ENCODE measurements at places on chromosomes 3 and 15.
A peak's percentile ranks its signal among the peaks of the same experiment; 100 is the strongest.

- DNase-seq: peak; percentile 19
Measured at GRCh38 chr15:92693691-92694331, 38.2 kb upstream of the FAM174B start.

DNA sequence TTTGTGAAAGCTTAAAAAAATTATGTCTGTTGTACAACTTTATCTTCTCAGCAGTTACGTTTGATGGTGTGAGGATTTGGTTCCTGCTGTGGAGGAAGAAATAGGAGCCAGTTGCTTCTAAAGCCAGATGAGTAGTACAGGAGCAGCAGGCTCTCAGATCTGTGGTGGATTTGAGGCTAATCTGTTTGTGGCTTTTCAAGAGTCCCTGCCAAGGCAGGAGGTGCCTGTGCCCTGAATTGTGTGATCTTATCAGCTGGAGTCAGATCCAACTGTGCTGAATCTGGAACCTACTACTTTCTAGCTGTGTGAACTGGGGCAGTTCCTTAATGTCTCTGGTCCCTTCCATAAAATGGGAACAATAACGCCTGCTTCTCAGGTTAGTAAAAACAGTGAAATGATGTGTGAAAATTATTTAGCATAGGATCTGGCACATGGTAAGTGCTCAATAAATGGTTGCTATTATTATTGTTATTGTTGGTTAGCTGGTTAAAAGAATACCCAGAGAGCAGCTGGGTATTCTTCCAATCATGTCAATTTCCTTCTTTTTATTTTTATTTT lies 7.7 kb downstream of the CLDN11 start:
- DNase-seq: no peak

- DNase-seq: no peak
Measured at GRCh38 chr3:44987332-44987731, 11.3 kb downstream of the EXOSC7 start.

DNA sequence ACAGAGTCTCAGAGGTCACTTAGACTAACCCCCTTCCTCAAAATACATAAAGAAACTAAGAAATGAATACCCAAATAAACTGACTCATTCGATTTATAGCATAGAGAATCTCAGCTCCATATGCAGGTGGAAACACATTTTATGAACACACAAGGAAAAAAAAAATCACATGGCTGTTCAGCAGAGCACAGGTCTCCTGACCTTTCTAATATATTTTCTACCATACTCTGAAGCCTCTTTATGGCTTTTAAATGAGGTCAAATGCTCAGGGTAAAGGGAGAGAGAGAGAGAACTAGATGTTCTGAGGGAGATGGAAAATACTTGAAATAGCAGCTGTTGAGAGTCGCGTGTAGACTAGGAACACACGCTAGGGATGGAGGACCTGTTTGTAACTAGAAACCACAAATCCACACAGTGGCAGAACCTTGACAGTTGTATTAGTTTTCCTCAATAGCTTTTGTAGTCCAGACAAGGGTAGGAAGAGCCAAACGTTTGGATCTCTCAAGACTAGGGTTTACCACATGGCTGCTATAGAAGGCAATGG lies 165.3 kb downstream of the FMN1 start:
- no peak for DNase-seq

GRCh38 chr3:71488391-71488809 lies 95.1 kb downstream of the FOXP1 start:
- no peak for DNase-seq

GRCh38 chr3:36147934-36148558 lies 232.3 kb upstream of the STAC start:
- no peak for DNase-seq

DNA sequence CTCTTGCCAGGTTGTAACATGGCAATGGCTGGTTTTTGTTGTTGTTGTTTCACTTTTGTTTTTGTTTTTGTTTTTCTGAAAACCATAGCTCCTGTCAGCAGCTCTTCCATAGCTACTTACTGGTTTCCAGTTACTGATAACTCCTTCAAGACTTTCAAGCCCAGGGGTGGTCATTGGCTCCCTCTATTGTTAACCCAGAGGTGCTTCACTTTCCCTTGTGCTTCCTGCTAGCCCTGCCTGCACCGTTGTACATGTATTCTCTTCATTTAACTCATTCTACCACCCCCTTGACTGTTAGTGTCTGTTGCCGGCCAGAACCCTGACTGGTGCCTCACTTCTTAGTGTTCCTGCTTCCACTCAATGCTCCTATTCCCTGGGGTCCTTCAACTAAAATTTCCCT lies 4.2 kb upstream of the TRAT1 start:
- DNase-seq: no peak

DNA sequence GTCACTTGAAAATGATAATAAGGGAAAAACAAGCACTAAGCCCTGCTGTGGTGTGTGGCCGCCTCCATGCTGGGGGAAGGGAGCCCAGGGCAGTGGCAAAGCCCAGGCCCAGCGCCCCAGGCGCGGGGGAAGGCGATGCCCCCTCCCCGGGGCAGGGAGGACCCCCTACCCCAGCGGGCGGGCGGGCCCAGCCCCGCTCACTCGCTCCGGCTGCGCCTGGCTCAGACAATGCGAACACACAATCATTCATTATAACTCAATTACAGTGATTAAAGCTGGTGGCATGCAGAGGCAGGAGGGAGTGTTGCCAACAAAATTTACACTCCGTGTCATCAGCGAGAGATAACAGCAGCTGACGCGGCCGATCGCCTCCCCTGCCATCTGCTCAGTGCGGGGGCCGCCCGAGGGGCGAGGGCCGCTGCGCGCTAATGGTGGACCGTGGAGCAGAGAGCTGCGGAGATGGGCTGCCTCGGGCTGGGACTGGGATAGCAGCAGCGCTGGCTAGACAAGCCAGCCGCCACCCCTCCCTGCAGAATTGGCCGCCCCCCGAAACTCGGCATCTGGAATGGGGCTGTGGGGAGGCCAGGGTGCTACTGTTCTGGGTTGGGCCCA lies 64.1 kb downstream of the TLE3 start:
- DNase-seq: no peak

GRCh38 chr3:160455846-160456245 lies 6.3 kb upstream of the TRIM59 start:
- DNase-seq: no peak

DNA sequence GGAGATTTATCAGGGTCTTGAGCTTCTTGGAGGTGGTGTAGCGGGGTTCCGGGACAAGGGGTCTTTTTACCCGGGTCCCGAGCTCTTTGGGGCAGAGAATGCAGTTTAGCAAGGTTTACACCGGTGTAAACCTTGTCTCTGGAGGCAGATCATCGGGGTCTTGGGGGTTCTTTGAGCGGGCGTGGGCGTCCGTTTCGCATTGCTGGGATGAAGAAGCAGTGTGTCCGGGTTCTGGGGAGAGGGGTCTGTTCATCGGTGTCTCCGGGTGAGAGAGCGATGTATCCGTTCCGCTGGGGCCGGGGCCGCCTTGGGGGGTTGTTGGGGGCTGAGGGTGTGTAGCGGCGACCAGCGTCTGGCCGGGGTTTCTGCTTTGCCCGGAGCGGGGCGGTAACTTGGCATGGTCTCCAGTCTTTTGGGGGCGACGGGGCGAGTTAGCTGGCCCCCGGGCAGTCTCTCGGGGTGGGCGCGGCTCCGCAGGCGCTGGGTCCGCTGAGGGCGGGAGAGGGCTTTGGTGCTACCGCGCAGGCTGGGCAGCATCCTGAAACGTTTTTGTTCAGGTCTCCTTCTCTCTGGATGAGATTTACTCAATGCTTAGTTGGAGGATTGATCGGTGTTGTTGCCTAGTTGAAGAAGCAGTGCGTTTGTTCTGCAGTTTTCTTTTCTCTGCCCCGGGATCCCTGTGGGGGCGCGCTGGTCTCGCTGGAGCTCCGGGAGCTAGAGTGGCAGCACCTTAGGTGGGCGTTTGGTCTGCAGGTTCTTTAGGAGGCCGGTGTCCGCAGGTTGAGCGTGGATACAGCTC lies 843 bp downstream of the GLCE start:
- peak; percentile 22 for DNase-seq

GRCh38 chr15:73295630-73296286 lies 73.0 kb downstream of the HCN4 start:
- DNase-seq: peak; percentile 13

- no peak for DNase-seq
Measured at GRCh38 chr3:69838696-69839515, 99.6 kb downstream of the MITF start.

- no peak for DNase-seq
Measured at GRCh38 chr3:53510508-53510907, 16.1 kb downstream of the CACNA1D start.

GRCh38 chr3:196694202-196694638 lies 17.8 kb downstream of the CEP19 start:
- DNase-seq: peak; percentile 65

- no peak for DNase-seq
Measured at GRCh38 chr3:71528816-71529215, 54.7 kb downstream of the FOXP1 start.

DNA sequence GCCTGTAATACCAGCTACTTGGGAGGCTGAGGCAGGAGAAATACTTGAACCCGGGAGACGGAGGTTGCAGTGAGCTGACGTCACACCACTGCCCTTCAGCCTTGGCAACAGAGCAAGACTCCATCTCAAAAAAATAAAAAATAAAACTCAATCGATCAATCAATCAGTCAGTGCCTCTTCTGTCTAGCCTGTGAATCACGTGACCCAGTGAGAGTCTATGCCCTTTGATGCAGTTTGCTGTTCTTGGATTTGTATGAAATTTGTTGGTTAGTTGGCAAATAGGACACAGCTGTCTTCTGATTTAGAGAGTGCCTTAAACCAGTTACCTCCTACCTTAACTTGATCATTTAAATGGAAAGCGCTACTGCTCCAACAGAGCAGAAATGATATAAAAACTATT lies 3.6 kb upstream of the RBMS3 start:
- DNase-seq: no peak

DNA sequence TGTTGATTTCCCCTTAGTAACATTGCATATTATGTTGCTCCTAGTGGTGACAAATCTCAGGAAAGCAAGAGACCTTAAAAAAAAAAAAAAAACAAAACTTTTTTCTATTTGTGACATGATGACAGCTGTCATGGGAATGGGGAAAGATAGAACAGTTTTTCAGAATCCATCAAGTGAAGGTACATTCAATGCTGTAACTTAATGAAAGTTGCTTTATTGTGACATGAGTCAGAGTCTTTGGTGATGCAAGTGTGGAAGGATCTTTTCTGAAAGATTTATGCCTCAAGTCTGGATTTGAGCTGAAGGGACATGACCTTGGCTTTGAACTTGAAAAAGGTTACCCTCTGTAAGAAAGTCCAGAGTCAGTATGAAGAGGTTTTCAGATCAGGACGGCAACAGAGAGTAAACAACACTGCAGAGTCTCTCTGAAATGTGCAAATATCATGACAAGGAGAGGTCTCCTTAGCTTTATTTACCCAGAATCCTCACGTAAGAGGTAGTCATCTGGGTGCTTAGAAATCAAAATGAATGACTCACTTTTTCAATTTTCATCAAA lies 424.7 kb downstream of the CNTN4 start:
- DNase-seq: no peak

- no peak for DNase-seq
Measured at GRCh38 chr3:164235289-164236028, 842.8 kb downstream of the SI start.

GRCh38 chr3:82100378-82100777 lies 338.9 kb upstream of the GBE1 start:
- no peak for DNase-seq

DNA sequence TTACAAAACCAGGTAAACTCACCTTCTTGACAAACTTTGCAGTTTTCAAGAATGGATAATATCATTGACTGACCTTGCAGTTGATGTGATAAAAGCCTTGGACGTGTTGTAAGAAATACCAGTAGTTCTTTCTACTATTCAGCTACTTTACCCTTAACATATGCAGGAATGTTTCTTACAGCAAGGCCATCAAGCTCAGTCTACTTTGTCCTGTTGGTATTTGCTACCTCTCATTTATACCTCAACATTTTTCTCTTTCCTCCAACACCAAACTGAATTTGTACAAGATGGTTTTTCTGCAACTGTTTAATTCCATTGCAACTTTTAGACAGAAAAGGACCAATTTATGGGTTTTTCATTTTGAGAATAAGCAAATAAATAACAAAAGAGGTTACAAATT lies 147.4 kb upstream of the BCHE start:
- DNase-seq: no peak

DNA sequence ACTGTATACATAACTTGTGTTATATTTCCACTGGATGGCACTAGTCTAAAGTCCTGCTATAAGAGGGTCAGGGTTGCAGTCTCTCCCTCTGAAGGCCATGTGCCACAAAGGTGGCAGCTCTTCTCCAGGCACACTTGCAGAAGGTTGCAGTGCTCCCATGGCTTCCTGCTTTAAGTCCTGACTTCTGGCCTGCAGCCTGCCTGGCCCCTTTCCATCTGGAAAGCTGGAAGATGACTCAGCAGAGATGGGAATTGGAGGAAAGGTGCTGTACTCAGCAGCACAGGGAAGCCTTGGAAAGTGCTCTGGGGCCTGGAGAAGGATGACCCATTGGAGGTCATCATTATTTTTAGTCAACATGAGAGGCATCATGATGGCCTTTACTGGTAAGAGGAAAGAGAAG lies 40.9 kb upstream of the MRPL3 start:
- DNase-seq: no peak

DNA sequence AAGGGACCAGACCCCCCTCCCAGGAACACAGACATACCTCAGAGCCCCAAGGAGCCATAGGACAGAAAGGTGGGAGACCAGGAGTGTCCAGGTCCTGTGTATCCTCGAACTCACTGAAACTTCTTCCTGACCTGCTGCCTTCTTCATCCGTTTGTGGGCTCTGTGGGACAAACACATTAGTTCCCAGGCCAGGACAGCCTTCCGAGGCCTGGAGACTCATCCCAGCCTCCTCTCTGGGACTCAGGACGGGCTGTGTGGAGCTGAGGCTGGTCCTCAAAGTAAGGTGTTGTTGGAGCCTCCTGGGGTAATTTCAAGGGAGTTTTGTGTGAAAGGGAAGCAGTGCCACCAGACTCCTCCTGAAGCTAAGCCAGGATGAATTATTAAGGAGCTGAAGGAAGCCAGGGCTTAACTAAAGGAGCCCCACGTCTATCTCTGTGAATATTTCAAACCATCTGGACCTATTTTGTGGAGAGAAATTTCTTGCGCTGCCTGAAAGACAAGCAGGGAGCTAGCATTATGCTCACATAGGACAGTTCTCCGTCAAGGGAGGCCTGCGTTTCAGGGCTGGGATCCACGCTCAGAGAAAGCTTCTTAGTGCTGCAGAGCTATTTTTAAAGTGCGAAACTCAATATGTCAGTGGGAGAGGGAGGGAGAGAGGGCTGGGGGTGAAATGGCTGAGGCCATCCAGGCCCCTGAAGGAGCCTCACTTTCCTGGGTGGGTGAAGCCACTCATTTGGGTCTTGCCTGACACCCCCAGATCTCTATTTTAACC lies 29.8 kb upstream of the PLA2G4E start:
- DNase-seq: no peak

DNA sequence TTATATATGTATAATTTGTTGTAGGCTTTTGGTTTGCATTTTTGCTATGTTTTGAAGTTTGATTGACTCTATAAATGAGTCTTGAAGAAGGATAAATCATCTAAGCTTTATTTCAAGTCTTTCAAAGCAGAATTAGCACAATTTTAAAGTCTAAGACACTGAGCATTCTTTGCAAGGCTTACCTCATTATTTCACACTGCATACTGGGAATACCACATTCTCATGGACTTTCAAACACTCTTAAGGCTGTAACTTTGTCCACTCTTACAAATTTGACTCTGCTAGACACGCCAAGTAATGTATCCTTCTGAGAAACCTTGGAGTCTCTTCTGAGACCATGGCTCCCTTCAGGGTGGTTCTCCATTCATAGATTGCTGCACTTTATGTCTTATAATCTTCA lies 281.3 kb upstream of the COL8A1 start:
- no peak for DNase-seq

- no peak for DNase-seq
Measured at GRCh38 chr3:44021651-44022594, 219.8 kb upstream of the TOPAZ1 start.

All from suppressor macrophage (primary cell).